ENCODE measurements at places on chromosomes 5 and 9. TPM values are rescaled to one million over a fixed set of nuclear protein-coding genes. Genes with fewer than 3 reads are reported as not detected.

Gene IZUMO3
- not detected for total RNA-seq

Gene F2R
- 4.6 TPM for total RNA-seq

Gene SMIM32
- not detected for total RNA-seq

Gene PDCD1LG2
- 1.2 TPM for total RNA-seq

Gene WDR38
- total RNA-seq: not detected

Gene GMCL2
- not detected for total RNA-seq

Gene IFT74
- total RNA-seq: 5.9 TPM

Gene IFNK
- total RNA-seq: not detected

Gene ZNF300
- total RNA-seq: 0.93 TPM

Gene SLC9A3
- 1.7 TPM for total RNA-seq

Gene NOTCH1
- total RNA-seq: 74.8 TPM

Gene BRD3OS
- 12.6 TPM for total RNA-seq

Gene NR2F1
- not detected for total RNA-seq

Gene CER1
- total RNA-seq: not detected

Gene UBE2QL1
- total RNA-seq: 0.24 TPM

Gene BHMT2
- total RNA-seq: not detected

Gene IL5
- total RNA-seq: 1.5 TPM

Gene ANGPTL2
- total RNA-seq: not detected

Gene TMEM171
- not detected for total RNA-seq

Gene CDC20B
- not detected for total RNA-seq

Gene SH3GL2
- total RNA-seq: not detected

Gene FOXB2
- not detected for total RNA-seq

Gene CBY3
- 0.71 TPM for total RNA-seq

Gene BAAT
- not detected for total RNA-seq
